ENCODE measurements at places on chromosomes 2 and 18. TPM values are rescaled to one million over a fixed set of nuclear protein-coding genes. Genes with fewer than 3 reads are reported as not detected.

Gene SLC16A14
- 12.4 TPM for total RNA-seq

Gene TAF4B
- total RNA-seq: 13.0 TPM

GRCh38 chr18:48952287-48953103 is 1.7 kb upstream of the SMAD7 start:
- DNase-seq: peak; percentile 39

GRCh38 chr2:237072067-237072931 is 13.4 kb upstream of the COPS8 start:
- DNase-seq: peak; percentile 83

DNA sequence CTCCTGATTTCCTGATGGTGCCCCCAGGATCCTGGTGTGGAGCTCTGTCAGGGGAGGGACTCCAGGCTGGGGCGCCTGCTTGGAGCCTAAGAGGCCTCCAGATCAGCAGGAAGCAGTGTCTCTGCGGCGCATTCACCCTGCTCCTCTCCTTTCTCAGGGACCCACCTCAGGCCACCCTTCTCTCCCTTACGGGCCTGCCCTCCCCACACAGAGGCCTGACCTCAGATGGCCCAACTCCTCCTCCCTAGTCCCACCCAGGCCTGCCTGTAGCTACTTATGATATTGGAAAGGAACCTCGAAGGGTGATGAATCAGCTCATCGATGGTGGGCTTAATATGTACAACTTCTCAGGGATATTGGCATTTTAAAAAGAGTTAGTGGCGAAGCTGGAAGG is 10.6 kb downstream of the TMEM37 start:
- no peak for DNase-seq

DNA sequence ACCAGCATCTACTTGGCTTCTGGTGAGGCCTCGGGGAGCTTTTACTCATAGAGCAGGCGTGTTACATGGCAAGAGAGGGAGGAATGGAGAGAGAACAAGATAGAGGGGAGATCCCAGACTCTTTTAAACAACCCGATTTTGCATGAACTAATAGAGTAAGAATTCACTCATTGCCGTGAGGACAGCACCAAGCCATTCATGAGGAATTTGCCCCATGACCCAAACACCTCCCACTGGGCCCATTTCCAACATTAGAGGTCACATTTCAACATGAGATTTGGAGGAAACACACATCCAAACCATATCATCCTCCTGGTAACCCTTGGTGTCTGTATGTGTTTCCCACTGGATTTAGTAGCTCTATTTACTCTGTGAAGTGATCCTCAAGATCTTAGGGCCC is 249.9 kb upstream of the SP5 start:
- peak; percentile 59 for DNase-seq

GRCh38 chr2:221397187-221397586 is 174.9 kb downstream of the EPHA4 start:
- DNase-seq: peak; percentile 82

DNA sequence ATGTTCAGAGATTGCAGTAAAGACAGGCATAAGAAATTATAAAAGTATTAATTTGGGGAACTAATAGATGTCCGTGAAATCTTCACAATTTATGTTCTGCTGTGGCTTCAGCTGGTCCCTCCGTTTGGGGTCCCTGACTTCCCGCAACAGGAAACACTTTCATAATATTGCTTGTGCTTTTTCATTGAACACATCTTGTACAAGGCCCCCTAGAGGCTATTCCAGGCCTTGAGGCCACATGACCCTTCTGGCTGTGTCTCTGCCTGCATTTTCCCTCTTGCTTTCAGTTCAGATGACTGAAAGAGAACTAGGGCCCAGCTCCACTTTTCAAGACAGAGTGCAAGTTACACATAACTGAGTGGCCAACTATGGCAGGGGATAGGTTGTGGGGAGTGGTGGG is 164.1 kb downstream of the TMEM247 start:
- no peak for DNase-seq

DNA sequence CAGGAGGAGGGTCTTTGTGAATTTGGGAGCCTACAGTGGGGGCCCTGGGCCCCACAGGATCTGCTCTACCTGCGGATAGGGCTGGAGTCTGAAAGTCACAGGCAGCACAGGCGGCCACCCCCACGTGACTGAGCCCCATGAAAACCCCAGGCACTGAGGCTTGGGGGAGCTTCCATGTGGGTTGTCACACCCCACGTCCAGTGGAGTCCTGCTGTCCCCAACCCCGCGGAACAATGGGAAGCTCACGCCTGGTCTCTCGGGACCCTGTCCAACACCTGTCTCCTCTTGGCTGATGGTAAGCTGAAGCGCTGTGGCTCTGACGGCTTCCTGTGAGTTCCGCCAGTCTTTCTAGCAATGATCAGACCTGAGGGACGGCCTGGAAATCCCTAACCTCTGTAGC is 85.8 kb downstream of the PTGR3 start:
- DNase-seq: no peak
